B cell (primary cell): ENCODE measurements at places on chromosomes 3 and 15.

DNA sequence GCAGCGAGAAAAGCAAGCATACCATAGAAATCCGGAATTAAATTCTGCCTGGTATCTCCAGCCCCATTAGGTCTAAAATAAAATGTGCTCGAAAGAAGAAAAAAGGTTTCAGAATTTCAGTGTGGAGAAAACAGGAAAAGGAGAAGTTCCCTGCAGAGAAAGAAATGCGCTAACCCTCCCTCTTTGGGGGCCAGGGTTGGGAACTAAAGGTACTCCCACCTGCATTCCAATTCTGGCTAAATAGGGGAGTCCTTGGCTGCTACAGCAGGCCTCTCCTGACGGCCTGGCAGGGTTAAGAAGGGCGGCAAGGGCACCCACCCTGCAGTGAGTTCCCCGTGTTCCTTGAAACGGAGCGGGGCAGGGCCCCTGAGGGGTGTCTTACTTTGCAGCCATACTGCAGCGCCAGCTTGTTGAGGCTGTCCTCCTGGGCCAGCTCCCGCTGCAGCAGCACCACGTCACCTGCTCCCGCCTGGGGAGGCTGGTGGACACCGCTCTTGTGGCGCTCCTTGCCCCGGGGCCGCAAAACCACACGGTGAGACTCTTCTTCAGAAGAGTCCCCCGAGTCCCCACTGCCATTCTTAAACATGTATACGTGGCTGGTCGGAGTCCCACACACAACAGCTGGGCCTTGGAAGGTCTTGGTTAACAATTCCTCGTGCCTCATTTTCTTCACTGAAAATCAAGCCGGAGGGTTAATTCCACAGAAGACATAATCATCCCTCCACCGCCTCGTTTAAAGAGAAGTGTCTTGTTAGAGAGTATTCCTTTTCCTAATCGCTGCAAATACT is 1.7 kb downstream of the LYSMD4 start:
- DNase-seq, result no peak
- peaks cover 10% of the 10 kb centered on the region for H3K4me1 ChIP-seq
- no peak overlapping the region for H3K4me3 ChIP-seq
- H3K27ac ChIP-seq, result no peak overlapping the region
- H3K36me3 ChIP-seq, result no peaks in the 10 kb centered on the region

DNA sequence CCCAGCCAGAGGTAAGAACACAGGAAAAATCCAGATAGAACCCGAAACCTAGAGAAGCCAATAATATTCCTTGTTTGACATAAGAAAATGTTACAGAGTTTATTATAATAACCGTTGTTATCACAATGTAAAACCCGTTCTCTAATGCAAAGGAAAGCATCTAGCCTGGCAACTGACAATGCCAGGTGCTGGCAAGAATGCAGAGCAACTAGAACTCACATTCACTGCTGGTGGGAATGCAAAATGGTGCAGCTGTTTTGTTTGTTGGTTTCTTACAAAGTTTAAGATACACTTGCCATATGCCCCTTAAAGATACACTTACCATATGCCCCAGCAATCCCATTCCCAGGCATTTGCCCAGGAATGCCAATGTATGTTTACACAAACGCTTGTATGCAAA is 23.4 kb downstream of the VPS39 start:
- DNase-seq, result no peak
- no peak overlapping the region for H3K27ac ChIP-seq
- no peaks in the 10 kb centered on the region for H3K4me1 ChIP-seq
- peaks cover 22% of the 10 kb centered on the region for H3K36me3 ChIP-seq
- H3K4me3 ChIP-seq, result no peak overlapping the region

GRCh38 chr15:47959617-47960413 is 161.0 kb upstream of the SLC24A5 start:
- H3K4me1 ChIP-seq, result peaks cover 11% of the 10 kb centered on the region
- no peak overlapping the region for H3K4me3 ChIP-seq
- DNase-seq, result no peak

DNA sequence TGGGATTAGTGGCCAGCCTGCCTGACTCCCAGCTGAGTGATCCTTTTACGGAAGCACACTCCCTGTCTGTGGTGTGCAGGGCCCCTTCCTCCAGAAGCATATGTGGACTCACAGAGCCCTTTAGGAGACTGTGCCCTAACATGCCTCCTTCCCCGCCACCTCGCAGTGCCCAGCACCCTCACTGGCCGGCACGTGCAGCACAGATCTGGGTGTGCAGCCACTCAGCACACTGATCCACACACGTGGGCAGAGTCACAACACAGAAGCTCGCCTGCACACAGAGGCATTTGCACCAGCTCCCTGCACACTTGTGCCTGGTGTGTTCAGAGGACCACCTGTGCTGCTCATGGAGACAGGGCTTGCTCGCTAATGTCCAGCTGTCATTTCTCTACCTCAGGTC is 23.6 kb upstream of the CSPG4 start:
- no peak overlapping the region for H3K27ac ChIP-seq
- peaks cover 9% of the 10 kb centered on the region for H3K4me1 ChIP-seq
- no peak for DNase-seq
- no peak overlapping the region for H3K4me3 ChIP-seq
- H3K27me3 ChIP-seq, result peaks cover 11% of the 10 kb centered on the region

DNA sequence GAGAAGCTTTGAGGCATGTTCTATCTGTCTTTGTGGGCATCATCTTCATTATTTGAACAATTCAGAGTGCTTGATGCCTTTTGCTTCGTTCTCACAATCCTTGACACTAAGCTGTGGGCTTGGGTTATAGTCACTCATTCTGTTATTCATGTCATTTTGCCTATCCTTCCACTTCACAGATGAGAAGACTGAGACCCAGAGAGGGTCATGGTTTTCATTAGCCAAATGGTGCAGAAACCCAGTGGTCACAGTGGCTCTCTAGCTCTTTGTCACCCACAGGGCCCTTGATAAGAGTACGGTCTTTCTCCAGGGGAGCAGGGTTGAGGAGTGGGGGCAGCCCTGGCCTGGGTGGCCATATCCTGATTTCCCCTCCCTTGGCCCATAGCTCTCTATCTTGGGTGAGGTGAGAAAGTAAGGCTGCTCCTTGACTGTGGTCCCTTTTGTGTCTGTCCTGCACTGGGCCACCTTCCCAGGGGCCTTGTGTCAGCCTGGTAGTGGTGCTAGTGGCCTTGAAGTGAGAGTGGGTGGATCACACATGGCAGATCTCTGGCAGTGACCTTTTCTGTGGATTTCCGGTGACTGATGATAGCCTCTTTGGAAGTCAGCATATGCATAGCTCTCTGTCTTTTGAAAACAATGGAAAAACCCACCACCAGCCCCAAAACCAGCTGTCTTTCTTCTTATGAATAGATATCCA is 130.1 kb downstream of the IGF1R start:
- peaks cover 15% of the 10 kb centered on the region for H3K4me1 ChIP-seq
- no peaks in the 10 kb centered on the region for H3K36me3 ChIP-seq
- DNase-seq, result no peak
- H3K27me3 ChIP-seq, result no peaks in the 10 kb centered on the region
- H3K4me3 ChIP-seq, result no peak overlapping the region
